T-helper 17 cell (primary cell): ENCODE measurements at places on chromosomes 2 and 18. TPM values are rescaled to one million over a fixed set of nuclear protein-coding genes. Genes with fewer than 3 reads are reported as not detected.
A peak's percentile ranks its signal among the peaks of the same experiment; 100 is the strongest.

DNA sequence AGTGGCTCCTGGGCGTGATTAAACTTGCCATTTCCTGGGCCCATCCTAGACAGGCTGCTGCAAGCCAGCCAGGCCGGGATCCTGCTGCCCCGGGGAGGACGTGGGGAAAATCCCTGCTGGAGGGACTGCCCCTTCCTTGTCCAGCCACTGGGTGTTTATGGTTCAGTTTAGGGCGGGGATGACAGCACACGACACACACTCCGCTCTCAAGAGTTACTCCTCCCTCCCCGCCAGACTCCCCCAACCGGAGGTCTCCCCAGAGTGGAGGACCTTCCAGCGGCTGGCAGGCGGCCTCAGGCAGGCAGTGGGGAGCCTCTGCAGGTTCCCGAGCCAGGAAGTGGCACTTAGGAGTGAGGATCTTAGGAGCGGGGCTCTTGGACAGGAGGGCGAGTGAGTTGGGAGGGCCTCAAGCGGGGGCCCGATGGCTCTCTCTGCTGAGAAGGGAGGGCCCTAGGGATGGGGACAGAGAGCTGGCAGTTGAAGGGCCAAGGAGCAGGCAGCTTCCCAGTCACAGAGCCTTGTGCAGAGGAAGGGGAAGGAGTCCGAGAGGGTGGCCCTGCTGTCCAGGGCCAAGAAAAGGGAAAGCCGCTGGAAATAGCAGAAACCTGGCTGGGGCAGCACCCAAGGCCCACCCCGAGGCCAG, 5.7 kb upstream of the GPR35 start:
- DNase-seq = no peak
- H3K27ac ChIP-seq = no peak overlapping the region
- no peaks in the 10 kb centered on the region for H3K27me3 ChIP-seq
- no peaks in the 10 kb centered on the region for H3K36me3 ChIP-seq

- H3K4me3 ChIP-seq = no peak overlapping the region
- no peaks in the 10 kb centered on the region for H3K4me1 ChIP-seq
- no peak overlapping the region for H3K27ac ChIP-seq
- H3K27me3 ChIP-seq = peaks cover 17% of the 10 kb centered on the region
- DNase-seq = no peak
Measured at GRCh38 chr2:204535356-204535755, 9.9 kb upstream of the PARD3B start.

DNA sequence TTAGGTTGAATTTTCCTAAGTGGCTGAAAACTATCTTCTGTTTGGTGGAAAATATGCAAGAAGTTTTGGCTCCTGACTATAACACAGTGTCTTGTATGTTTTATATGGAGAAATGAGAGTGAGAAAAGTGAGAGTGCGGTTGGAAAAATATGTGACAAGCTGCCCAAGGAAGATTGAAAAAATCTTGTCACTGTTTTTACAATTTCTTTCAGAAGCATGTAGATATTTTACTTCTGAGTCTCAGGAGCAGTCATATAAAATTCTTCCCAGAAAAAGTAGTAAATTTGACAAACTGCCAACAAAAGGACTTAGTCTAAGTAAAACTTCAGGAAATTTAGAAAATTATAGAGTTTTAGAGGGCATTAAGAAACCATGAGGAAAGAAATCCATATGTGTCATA, 19.4 kb upstream of the RMND5A start:
- H3K4me1 ChIP-seq = peaks cover 8% of the 10 kb centered on the region
- H3K27me3 ChIP-seq = peaks cover 4% of the 10 kb centered on the region
- DNase-seq = no peak
- no peak overlapping the region for H3K4me3 ChIP-seq

DNA sequence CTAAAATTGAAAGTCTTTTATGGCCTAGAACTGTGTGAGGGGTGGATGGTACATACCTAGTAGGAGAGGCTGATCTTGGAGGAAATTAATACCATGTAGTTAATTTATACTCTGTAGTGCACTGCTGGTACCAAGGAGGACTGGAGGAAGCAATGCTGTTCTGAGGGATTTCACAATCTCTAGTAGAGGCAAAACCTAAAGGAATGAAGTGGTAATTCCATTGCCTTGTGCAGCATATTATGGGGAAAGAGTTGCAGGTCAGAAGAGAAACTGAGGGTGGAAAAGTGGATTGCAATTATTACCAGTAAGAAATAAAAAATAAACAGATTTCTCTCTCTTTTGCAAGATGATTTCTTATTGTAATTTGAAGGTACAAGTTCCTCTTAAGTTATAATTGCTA, 2.2 kb downstream of the ABI2 start:
- DNase-seq = no peak
- peaks cover 3% of the 10 kb centered on the region for H3K36me3 ChIP-seq
- H3K4me3 ChIP-seq = peak overlapping the region; percentile 57
- H3K27ac ChIP-seq = no peak overlapping the region
- peaks cover 23% of the 10 kb centered on the region for H3K4me1 ChIP-seq

AQP4 gene
- not detected for total RNA-seq

CFAP65 gene
- not detected for total RNA-seq

DPP10 gene
- total RNA-seq = not detected

ZDBF2 gene
- 23.2 TPM for total RNA-seq

IGFBP2 gene
- total RNA-seq = 6.1 TPM

FOXD4L1 gene
- 0.10 TPM for total RNA-seq
